ENCODE measurements at places on chromosomes 7 and 10.

DNA sequence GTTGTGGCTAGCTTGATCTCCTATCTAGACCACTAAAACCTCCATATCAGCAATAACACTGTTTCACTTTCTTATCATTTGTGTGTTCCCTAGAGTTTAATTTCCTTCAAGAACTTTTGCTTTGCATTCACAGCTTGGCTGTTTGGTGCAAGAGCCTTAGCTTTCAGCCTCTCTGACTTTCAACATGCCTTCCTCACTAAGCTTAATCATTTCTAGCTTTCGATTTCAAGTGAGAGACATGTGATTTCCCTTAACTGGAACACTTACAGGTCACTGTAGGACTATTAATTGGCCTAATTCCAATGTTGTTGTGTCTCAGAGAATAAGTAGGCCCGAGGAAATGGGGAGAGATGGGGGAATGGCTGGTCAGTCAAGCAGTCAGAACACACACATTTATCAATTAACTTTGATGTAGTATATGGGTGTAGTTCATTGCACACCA, 10.6 kb upstream of the BPGM start:
- DNase-seq, result no peak

DNA sequence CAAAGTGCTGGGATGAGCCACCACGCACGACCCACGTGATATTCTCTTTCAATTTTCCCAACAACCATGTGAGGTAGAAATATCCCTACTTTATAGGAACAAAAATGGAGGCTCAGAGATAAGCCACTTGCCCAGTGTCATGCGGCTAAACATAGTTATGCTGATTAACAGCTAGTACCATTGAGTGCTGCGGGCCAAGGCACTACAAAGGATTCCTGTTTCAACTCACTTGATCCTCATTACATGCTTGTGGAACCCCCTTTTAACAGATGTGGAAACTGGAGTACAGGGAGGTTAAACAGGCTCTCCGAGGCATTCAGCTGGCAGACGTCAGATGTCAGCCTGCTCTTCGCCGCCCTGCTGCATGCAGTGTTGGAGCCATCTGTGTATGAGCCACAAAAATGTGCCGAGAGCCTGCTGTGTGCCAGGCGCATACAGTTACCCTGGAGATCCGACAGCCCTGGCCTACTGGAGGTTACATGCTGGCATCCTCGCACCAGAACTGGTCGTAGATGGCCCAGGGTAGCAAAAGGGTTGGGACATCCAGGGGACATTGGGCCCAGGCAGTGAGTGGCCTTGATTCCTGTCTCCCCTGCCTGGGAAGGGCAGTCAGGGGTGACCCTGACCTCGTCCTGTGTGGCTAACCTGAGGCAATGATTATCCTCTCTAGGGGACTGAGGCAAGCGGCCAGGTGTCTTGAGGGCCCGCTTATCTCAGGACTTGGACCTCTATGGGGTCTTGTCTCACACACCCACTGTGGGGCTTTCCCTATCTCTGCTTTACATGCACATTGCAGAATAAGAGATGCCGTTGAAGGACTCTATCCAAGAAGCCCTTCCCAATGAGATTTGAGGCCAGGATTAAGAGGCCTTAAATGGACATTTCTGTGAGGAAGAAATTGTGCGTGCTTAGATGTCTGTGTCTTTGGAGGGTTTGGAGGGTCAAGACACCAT, 18.5 kb upstream of the SRGN start:
- no peak for DNase-seq

GRCh38 chr7:141949911-141950310, 3.1 kb upstream of the CLEC5A start:
- DNase-seq, result no peak

GRCh38 chr10:129932751-129933433, 31.2 kb downstream of the EBF3 start:
- DNase-seq, result no peak

GRCh38 chr10:123993534-123994416, 99.6 kb downstream of the CHST15 start:
- DNase-seq, result no peak

- no peak for DNase-seq
Measured at GRCh38 chr10:119829429-119829828, 43.2 kb downstream of the MCMBP start.

- no peak for DNase-seq
Measured at GRCh38 chr7:46195934-46196333, 274.9 kb upstream of the IGFBP3 start.

- DNase-seq, result no peak
Measured at GRCh38 chr10:90179696-90180407, 478.5 kb downstream of the KIF20B start.

DNA sequence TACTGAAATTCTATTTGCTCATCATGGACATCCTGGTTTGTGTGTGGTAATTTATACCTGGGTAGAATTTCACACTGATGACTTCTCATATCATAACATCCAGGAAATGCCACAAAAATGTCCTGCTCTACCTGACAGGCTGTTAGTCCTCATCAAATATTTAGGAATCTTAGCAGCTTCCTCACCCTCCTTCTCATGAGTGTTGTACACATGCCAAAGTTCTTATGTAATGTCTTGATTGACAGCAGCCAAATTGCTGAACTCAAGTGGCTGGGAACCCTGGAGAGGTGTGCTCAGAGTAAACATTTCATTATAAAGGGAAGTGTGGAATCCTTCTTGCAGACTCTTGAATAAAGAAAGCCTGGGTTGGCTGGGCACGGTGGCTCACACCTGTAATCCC, 8.9 kb downstream of the EEPD1 start:
- DNase-seq, result no peak

- DNase-seq, result no peak
Measured at GRCh38 chr10:21732067-21732772, 198.2 kb downstream of the MLLT10 start.

- DNase-seq, result no peak
Measured at GRCh38 chr10:131437556-131438475, 126.3 kb upstream of the TCERG1L start.

DNA sequence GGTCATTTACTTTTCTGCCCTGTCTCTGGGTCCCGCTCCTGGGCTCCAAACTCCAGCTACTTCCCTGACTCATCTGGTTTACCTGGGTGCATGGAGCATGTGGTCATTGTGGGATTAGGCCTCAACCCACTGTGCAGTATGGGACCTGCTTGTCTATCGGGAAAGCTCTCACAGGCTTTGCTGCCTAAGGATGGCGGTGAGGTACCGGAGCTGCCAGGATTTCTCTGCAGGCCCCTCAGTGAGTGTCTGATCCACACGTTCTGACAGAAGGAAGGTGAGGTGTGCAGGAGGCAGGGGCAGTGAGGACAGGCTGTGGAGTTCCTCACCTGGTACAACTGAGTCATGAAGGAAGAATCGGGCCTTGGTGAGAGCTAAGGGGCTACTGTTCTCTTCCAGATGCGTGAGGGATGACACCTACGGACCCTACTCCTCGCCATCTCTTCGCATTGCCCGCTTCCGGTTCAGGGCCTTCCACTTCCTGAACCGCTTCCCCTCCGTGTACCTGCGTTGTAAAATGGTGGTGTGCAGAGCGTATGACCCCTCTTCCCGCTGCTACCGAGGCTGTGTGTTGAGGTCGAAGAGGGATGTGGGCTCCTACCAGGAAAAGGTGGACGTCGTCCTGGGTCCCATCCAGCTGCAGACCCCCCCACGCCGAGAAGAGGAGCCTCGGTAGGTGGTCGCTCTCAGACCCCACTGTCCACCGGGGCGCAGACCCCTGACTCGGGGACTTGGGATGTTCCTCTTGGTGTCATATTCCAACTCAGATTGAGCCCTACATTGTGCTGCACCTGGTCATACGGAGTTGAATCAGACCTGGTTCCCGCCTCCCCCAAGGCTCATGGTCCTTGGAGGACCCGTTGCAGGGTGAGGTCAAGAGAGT, 56.7 kb downstream of the C10orf120 start:
- no peak for DNase-seq

DNA sequence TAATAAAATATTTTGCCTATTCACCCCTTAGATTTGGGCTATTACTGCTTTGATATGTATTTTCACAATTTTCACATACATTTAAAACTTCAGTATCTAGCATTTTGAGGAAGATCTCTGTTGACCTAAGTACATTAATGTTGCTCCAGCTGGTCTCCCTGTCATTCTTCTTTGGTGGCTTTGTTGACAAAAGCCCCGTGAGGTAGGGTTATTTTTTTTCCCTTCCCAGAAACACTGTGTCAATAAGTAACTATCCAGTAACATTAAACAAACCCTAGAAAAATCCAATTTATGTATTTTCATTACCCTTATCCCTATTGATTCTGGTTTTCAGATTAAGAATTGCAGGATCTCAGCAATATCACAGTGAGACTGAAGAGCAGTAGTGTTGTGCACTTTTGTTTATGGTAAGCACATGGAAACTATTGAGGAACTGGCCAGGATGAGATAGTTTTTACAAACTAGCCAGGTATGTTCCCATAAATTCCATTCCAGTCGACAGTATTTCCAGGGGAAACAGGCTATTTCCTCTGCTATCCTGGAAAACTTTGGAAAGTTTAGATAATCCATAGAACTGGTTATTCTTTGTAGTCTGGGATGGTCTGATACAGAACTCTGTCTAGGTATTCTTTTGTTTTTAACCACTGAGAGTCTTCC, 198.2 kb downstream of the PON1 start:
- no peak for DNase-seq

GRCh38 chr7:26699766-26700165, 164.6 kb downstream of the SKAP2 start:
- DNase-seq, result no peak

DNA sequence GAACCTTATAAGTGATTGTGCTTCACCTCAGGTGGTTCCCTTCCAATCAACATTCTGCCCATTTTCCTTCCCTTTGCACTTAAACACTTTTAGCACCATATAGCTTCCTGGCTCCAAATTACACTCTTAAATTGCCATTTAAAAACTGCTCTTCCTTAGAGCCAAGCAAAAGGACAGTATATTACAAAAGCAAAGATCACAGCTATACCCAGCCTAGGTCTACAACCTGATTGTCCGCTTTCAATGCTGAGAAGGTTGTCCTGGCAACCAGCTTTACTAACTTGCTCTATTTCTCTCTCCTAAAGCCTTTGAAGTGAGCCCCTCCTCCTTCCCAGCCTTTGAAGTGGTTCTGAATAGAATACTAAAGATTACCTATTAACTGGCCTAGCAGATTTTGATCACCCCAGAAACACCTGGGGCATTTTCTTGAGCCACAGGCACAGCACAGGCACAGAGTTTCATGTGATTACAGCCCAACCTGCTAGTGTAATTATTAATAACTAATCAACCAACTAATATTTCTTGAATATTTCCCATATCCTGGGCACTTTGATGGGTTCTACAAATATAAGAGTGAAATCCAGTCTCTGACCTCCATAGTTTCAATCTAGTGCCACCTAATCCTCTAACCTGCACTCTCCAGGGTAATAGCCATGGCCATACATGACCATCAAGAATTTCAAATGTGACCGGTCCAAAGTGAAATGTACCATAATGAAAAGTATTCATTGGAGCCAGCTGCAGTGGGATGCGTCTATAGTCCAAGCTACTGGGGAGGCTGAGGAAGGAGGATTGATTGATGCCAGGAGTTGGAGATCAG, 63.6 kb upstream of the TRIM24 start:
- no peak for DNase-seq

DNA sequence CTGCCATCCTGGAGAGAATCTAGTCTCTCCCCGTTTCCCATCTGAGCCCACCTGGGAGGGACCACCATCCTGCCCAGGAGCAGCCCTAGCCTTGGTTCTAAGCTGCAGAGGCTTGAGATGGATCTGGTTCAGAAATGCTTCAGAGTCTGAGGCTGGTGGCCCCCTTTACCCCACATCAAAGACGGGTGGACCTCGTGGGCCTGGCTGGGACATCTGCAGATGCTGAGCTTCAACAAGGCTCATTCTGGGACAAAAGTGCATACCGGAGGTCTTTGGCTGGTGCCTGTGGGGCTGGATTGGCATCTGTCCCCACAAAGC, 4.9 kb upstream of the IRF5 start:
- no peak for DNase-seq

GRCh38 chr10:69901628-69902505, 100.2 kb downstream of the COL13A1 start:
- DNase-seq, result no peak

- DNase-seq, result no peak
Measured at GRCh38 chr7:6553448-6554044, 2.3 kb upstream of the GRID2IP start.

- no peak for DNase-seq
Measured at GRCh38 chr10:71538608-71539260, 142.0 kb downstream of the CDH23 start.

DNA sequence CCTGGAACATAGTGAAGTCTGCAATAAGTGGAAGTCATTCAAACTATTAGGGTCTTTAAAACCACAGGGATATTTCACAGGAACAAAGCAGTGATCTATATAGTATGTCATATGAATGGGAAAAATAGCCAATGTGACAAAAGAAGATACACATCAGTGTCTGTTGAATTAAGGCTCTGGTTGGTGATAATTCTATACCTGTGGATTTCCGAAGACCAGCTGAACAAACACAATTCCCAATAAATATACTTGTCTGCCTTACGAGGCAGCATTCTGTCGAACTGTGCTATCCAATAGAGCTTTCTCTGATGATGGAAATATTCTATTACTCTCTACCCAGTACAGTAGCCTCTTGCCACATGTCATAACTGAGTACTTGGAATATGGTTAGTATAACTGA, 55.9 kb upstream of the CAV2 start:
- DNase-seq, result no peak

- peak; percentile 12 for DNase-seq
Measured at GRCh38 chr7:106071356-106071998, 40.6 kb downstream of the SYPL1 start.

GRCh38 chr7:18753972-18754610, 258.5 kb downstream of the HDAC9 start:
- DNase-seq, result no peak

DNA sequence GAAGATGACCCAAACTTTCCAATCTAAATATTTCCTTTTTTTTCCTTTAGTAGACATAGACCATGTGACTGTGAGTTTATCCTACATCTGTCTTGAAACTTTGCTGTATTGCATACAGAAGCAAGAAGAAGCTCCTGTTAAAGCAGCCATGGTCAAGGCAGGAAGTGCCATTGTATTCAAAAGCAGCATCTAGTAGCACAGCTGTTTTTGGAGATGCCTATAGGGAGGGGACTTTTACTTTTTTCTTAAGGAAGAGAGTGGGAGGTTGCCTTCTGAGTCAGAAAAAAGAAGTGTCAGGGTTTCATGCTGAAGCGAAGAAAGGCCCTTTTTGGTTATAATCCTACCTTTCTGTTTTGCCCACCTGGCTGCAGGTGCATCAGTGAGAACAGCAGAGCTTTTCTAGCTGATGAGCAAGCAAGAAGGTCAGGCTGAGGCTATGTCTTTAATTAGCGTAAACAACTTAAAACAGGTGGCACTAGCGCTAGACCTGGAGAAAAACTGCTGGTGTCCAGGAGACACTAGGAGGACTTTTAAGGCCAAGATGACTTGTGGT, 234.1 kb upstream of the AGK start:
- no peak for DNase-seq
